ENCODE measurements at places on chromosomes 3 and 15. TPM values are rescaled to one million over a fixed set of nuclear protein-coding genes. Genes with fewer than 3 reads are reported as not detected.

GRCh38 chr3:53287131-53287629 is 31.4 kb upstream of the TKT start:
- no peak for DNase-seq

DNA sequence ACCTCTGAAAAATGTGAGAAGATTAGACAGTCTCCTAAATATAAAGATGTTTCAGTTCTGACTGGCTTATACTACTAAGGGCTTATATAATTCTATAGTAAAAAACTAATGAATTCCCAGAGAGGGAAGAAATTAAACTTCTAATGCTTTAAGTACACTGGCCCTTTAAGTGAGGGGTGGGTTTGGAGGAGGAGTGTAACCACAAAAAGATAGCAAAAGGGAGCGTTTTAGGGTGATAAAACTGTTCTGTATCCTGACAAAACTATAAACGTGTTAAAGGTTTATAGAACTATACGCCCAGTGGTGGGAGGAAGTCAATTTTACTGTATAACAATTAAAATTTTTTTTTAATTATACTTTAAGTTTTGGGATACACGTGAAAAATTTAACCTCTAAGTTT is 45.8 kb downstream of the CEP152 start:
- DNase-seq = no peak

GRCh38 chr3:180911876-180912303 is 580 bp upstream of the FXR1 start:
- DNase-seq = no peak

- no peak for DNase-seq
These were observed 99.8 kb downstream of the MEGF11 start for GRCh38 chr15:66153549-66154415.

- no peak for DNase-seq
These were observed 13.5 kb upstream of the SEC13 start for GRCh38 chr3:10334459-10334858.

- no peak for DNase-seq
These were observed 993 bp upstream of the ISL2 start for GRCh38 chr15:76335307-76336253.

GRCh38 chr3:174342171-174342570 is 517.0 kb upstream of the NAALADL2 start:
- DNase-seq = no peak

Gene SCAANT1
- not detected for total RNA-seq

DNA sequence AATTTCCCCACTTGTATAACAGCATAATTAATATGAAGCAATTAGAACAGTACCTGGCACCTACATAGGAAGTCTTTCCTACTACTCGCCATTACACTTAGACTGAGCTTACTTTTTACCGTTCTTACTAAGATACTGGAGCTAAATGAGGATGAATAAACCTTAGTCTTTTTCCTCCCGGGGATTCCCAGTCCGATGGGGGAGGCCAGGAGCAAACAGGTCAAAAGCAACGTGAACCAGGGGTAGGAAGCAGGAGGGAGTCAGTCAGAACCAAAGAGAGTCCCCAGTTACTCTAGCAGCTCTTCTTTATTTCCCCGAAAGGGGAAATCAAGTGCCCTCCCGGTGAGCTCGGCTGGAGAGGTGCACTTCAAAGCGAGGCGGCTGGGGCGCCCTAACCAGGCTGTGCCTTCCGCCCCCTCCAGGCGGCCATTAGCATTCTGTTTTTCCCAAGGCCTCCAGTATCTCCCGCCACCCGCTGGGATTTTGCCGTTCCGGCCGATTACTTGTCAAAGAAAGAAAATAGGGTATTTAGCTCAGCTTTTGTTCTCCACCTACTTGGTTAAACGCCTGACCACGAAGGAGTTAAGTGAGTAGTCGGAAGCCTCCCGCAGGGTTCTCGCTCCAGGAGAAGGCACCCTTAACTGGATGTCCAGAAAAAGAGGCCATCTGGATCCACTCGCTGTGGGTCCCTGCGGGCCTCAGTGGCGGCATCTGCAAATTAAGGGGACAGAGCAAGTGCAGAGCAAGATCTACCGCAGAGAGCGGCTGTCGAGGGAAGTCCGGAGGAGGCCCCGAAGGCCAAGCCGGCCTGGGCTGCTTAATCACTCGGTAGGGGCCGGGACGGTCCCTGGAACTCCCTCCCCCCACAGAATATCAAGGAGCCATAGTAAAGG is 6.3 kb upstream of the EOMES start:
- no peak for DNase-seq

Gene ISL2
- 0.19 TPM for total RNA-seq

DNA sequence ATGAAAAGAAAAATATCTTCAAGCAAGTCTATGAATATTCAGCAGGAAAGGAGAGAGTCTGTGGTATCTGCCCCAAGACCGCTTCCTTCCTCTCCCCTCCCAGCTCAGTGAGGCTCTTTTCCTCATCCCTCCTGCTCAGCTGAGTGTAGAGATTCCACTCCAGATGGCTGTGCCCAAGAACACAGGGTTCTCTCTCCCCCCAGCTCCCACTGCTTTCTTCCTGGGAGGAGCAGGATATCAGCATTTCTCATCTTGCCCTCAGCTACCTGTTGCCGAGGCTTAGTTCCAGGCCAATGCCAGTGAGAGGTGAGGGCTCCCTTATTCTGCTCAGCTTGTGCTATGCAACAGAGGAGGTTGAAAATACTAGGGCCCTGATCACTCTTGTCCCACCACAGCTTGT is 211.9 kb downstream of the SV2B start:
- no peak for DNase-seq

DNA sequence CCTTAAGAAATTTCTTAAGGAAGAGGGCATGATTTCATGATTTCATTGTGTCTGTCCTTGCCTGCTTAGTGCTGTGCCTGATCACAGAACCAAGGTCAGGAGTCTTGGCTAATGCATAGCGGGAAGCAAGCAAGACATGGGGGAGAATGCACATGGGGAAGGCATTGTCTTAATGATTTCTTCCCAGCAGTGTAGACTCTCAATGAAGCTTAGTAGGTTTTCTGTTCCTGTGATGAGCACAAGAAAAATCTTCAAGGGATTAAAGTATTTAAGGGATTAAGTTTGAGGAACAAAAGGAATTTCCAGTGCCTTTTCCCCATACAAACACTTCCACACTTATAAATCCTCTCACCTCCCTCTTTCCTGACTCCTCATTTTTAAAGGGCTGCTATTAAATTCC is 46.9 kb upstream of the SEMA6D start:
- no peak for DNase-seq

GRCh38 chr15:45641999-45642932 is 7.4 kb downstream of the SQOR start:
- DNase-seq = no peak

Gene ST3GAL6
- 13.2 TPM for total RNA-seq

- no peak for DNase-seq
These were observed 85.0 kb downstream of the ATP10A start for GRCh38 chr15:25778161-25778560.

Gene CACNA2D2
- total RNA-seq = 0.10 TPM

DNA sequence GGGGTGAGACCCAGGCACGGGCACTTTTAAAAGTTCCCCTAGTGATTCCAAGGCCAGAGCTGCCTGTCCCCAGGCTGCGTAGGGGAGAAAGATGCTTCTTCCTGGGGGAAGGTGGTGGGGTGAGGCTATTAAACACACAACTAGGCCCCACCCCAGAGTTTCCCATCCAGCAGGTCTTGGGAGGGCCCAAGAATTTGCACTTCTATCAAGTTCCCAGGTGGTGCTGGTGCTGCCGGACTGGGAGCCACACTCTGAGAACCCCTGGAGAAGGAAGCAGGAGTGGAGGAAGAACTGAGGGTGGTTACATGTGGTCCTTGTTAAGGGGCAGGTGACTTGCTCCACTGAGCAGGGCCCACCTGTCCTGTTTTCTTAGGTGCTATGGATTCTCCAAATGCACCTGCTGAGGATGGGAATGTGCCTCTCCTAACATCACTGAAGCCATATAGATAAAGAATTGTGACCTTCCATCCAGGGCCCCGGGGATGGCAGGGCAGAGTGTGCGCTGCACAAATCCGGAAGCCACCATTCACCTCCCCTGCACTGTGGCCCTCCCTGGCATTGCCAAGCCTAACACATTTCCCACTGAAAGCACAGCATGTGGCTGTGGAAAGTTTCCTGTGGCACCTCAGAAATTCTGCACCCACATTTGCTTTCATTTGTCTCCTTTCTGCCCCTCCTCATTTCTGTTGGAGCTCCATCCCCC is 111.5 kb upstream of the MEF2A start:
- no peak for DNase-seq

Gene GP9
- not detected for total RNA-seq

- no peak for DNase-seq
These were observed 18.3 kb downstream of the ANKRD63 start for GRCh38 chr15:40264321-40265153.

All from glomerular endothelial cell (primary cell).